Renal pelvis (tissue), 12 donors: ENCODE measurements at places on chromosomes 11 and 22. TPM values are rescaled to one million over a fixed set of nuclear protein-coding genes. Genes with fewer than 3 reads are reported as not detected.

PGM2L1 gene
- polyA plus RNA-seq: 4.3 TPM

PRRG4 gene
- polyA plus RNA-seq: 7.7 TPM

POU2AF3 gene
- 9.7 TPM for polyA plus RNA-seq

SF1 gene
- polyA plus RNA-seq: 315 TPM

GAL3ST1 gene
- polyA plus RNA-seq: 36.9 TPM

RFPL2 gene
- polyA plus RNA-seq: 1.0 TPM

NCF4 gene
- 1.8 TPM for polyA plus RNA-seq

FIBIN gene
- 16.4 TPM for polyA plus RNA-seq

PACSIN2 gene
- 70.3 TPM for polyA plus RNA-seq

SCGB2A2 gene
- polyA plus RNA-seq: not detected

DNA sequence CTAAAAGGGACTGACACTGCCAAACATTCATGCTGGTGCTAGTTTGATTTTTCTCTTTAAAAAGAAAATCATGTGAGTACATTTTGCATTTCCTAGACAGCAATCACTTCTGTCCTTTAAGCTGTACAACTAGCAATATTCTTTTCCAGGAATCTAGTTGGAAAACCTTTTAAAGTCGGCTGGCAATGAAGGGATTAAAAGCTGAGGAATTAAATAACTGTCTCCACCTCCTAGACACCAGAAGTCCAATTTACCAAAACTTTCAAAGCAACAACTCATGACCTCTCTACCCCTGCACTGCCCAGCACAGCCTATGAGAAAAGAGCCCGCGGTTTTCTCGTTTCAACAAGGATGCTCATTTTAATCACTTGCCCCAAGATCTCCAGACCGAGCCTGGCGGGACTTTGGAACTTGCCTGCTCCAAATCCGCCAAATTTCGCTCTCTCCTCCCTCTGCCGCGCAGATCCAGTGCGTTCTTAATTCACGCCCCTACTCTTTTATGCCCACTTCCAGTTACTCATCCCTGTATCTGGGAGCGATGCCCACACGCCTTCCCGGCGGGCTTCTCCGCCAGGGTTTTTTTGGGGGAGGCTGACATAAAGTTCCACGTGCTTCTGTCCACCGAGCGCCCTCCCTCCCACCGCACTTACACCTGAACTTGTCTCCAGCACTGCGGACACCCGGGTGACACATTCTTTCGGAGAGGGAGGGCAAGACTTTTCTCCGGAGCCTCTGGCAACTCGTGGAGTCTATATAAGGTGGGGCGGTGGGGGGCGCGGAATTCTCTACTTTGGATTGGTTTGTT, 2.5 kb downstream of the MPPED2 start:
- DNase-seq: no peak

GRCh38 chr11:61352038-61352437, 9.6 kb downstream of the CYB561A3 start:
- no peak for DNase-seq

DNA sequence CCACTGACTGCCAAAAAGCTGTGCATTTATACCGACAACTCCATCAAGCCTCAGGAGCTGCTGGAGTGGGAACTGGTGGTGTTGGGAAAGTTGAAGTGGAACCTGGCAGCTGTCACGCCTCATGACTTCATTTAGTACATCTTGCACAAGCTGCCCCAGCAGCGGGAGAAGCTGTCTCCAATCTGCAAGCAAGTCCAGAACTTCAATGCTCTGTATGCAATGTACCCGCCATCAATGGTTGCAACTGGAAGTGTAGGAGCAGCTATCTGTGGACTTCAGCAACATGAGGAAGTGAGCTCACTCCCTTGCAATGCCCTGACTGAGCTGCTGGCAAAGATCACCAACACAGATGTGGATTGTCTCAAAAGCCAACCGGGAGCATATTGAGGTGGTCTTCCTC, at the start of gene SLC22A25:
TSS of gene SLC22A25 (minus strand) at position 67 of the 400 bp plus-strand sequence. CDS start 13,947 bp downstream, outside the sequence.
- no peak for DNase-seq

GRCh38 chr22:43171607-43172006, 15.3 kb downstream of the TTLL12 start:
- no peak for DNase-seq

DNA sequence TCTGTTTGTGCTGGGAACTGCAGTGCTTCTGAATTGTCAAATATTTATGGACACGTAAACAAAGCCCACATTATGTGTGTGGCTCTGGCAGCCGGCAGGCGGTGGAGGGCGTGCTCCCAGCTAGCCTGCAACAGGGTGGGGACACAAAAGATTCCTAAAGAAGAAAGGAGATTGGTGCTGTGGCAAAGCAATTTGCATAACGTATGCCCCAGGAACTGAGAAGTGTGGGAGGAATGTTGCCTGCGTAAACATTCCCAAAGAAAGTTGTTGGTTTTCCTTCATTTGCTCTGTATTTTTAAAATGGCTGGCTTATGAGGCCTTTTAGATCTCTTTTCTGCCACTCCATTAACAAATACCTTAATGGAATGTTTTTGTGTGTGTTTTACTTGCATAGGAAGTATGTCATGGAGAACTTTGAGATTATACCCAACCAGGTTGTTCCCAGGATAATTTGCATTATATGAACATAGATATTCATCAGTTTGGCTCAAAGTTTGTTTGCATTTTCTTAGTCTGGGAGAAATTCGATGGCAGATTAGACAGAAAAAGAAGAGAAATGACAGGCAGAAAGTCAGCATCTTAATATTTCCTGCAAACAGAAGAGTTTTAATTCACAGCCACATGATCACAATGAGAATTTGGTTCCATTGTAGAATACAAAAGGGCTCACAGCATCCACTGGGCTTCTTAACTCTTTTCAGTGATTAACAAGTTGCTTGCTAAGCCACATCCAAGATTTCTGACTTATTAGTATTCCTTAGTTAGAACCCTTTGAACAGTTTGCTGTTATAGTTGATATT, 41.8 kb upstream of the DLAT start:
- peak; percentile 52 for DNase-seq

GRCh38 chr11:35618497-35619115, 346 bp downstream of the FJX1 start:
- no peak for DNase-seq

DNA sequence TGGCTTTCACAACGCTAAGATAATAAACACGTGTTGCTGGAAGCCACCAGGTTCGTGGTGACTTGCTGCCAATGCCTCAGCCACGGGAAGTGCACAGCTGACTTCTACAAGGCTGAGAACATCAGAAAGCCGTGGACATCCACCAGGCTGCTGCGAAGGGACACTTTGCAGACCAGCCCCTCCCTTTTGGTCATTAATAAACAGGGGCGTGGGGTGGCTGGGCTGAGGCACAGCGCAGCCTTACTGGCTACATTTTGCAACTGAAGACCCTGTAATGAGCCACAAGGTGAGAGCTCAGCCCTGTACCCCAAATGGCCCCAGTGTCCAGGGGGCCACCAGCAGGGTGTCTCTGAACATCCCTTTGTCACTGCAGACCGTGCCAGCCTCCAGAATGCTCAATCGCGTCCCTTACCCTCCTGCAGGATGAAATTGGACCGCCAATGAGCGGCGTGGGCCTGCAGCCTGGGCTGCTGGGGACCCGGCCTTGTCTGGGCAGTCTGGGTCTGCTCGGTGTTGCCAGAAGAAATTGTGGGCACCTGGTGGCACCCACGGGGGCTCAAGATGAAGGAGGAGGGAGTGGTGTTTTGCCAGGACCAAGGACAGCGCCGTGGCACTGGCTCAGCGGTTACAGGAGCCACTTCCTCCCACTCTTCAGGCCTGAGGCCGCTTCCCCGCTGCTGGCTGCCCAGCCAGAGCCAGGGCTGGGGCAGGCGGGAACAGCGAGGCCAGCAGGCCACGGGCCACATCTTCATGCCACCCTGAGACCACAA, 181.9 kb downstream of the CTTN start:
- DNase-seq: peak; percentile 42

DNA sequence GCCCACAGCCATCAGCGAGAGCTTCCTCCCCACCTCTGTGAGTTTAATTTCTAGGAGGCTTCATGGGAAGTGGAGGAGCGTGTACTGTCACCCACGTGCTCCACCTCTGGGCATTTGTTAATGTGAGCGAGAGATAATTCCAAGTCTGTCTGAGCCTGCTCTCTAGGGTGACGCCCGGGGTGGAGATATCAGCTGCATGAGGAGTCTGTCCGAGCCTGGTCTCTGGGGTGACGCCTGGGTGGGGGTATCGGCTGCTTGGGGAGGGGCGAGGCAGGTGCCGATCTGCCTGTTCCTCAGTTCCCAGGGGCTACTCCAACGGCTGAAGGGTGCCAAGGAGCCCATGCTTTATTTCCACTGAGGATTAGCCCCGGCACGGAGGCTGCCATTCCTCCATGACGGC, 735.0 kb downstream of the BRD1 start:
- DNase-seq: no peak

DNA sequence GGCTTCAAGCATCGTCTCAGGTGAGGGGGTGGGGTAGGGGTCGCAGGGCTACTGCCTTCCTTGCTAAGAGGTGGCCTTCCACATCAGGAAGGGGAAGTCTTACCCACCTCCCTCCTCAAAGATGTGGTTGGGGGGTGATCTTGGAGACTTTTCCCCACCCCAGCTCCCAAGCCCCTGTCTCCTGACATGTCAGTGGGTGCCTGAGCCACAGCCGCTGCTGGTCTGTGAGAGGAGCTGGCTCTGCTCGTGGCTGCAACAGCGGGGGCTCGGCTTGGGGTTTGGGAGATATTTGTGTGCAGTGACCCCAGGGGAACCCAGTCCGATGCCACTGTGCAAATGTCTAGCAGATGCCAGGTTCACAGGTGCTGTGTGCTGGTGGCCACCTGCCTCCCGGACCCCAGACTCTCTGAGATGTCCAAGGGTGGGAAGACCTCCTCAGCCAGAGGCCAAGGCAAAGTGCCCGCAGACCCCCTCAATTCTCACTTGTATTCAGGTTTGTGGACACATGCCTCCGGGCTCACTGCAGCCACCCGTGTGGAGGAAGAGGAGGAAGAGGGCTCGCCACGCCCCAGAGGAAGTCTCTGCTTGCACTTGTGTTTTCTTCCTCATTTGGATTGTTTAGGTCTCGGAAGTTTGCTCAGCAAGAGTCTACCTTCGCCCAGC, 1.9 kb downstream of the KCNQ1 start:
- DNase-seq: no peak

- DNase-seq: no peak
These were observed 8.2 kb downstream of the ARHGEF12 start for GRCh38 chr11:120344302-120345004.

DNA sequence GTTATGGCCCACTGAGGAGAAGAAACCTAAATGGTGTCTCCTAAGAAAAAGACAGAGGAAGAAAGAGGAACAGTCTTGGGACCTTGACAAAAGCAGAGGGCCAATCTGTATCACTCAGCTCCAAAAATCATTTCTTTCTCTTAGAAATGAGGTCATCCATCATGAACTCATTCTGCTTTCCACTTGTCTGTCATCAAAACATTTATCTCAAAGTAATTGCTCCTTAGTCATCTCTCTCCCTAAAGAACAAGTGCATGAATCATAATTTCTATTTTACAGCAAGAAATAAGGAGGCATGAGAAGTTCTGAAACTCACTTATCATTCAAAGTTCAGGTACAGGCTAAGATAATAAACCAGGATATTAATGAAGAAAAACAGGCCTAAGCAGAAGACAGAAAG, 375.6 kb downstream of the KCNA4 start:
- DNase-seq: no peak

- no peak for DNase-seq
These were observed 67.5 kb downstream of the MYEOV start for GRCh38 chr11:69361466-69361865.

GRCh38 chr11:102401905-102402304, 50.7 kb downstream of the TMEM123 start:
- no peak for DNase-seq

DNA sequence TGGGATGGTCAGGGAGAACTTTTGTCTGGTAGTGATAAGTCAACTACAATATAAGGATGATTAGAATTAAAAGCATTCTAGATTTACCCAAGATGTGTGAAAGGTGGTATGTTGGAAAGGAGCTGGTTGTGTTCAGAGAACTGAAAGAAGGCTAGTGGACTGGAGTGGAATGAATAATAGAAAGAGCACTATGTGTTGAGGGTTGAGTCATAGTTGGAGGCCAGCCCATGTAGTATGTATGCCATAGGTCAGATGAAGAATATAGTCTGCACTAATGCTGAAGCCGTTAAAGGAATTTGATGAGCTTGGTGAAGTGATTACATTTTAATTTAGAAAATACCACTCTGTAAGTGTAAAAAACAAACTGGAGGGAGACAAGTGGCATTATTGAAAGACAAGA, 514.1 kb downstream of the CNTN5 start:
- DNase-seq: no peak

- no peak for DNase-seq
These were observed 80.2 kb downstream of the PLEKHA7 start for GRCh38 chr11:16933756-16934603.

GRCh38 chr22:25282671-25283561, 63.5 kb downstream of the CRYBB2 start:
- no peak for DNase-seq

DNA sequence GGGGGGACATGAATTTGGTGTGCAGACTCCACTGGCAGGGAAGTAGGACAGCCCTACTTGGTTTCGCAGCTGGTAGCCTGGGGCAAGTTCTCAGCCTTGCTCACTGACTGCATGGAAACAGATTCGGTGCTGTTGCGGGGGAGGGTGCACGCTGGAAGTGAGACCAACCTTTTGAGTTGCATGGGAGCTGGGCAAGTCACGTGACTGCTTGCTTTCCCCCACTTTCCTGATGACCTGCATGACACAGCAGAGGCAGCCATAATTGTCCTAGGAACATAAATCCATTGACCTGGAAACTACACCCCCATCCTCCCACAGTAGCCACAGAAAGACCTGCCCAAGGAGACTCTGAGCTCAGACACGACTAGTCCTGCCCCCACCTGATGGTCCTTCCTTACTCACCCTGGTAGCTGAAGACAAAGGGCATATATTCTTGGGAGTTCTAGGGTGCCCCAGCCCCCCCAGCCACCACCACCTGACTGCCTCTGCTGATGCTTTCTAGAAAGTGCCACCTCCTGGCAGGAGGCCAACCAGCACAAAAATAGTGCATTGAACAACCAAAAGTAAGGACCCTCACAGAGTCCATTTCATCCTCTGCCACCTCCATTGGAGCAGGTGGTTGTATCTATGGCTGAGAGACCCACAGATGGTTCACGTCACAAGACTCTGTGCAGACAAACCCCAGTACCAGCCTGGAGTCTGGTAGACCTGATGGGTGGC, 4.1 kb upstream of the HBG2 start:
- DNase-seq: no peak

DNA sequence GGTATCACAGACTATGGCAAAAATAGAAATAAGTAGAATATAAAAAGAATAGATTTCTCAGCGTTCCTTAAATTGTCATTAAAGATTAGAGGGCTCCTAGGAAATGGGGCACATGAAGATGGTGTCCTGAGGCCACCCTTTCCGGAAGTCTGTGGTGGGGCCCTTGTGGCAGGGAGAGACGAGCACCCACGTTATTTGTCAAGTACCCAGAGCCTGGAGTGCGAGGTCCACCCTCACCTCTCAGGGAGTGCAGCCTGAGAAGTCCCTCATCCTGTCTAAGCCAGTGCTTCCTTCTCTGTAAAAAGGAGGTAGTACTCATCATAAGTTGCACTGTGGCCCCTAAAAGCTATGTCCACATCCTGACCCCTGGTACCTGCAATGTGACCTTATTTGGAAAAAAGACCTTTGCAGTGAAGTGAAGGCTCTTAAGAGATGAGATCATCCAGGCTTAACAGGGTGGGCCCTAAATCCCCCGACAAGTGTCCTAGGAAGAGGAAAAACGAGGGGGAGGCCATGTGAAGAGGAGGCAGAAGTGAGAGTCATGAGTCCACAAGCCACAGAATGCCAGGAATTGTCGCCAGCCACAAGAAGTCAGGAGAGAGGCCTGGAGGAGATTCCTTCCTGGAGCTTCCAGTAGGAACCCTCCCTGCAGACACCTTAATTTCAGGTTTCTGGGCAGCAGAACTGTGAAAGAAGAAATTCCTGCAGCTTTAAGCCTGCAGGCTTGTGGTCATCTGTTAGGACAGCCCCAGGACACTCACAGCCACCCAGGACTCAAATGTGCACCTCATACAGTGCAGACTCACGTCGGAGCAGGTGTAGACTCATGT, 76.8 kb upstream of the CCND1 start:
- DNase-seq: no peak
